ENCODE measurements at places on chromosomes 7 and 10. TPM values are rescaled to one million over a fixed set of nuclear protein-coding genes. Genes with fewer than 3 reads are reported as not detected.

Gene CALN1
- not detected for total RNA-seq

Gene ZC3HAV1L
- total RNA-seq, result 55.2 TPM

Gene SOSTDC1
- not detected for total RNA-seq

Gene ZCWPW1
- 4.3 TPM for total RNA-seq

Gene FAM237B
- not detected for total RNA-seq

Gene MYO1G
- 0.33 TPM for total RNA-seq

Gene BTBD16
- not detected for total RNA-seq

Gene NME8
- total RNA-seq, result not detected

Gene TEX47
- not detected for total RNA-seq

Gene INMT
- total RNA-seq, result not detected

Gene IL2RA
- total RNA-seq, result 0.39 TPM

Gene CNTNAP2
- total RNA-seq, result not detected

Gene LRMDA
- 3.9 TPM for total RNA-seq

Gene PNLIPRP2
- total RNA-seq, result not detected

Gene PTF1A
- total RNA-seq, result 0.79 TPM

Gene ZNF775
- 4.4 TPM for total RNA-seq

Gene ZPBP
- not detected for total RNA-seq

Gene CUZD1
- 0.39 TPM for total RNA-seq

Gene ITIH2
- not detected for total RNA-seq

Gene TUBB8
- total RNA-seq, result not detected

Gene NPC1L1
- total RNA-seq, result not detected

Gene ADARB2
- not detected for total RNA-seq

Gene RHOBTB1
- total RNA-seq, result 58.9 TPM

Gene MYO3A
- total RNA-seq, result not detected

Gene SLC13A4
- not detected for total RNA-seq

Gene SPDYE8
- not detected for total RNA-seq

Gene PANK1
- 5.9 TPM for total RNA-seq

Gene EZH2
- total RNA-seq, result 7.4 TPM

Gene GRB10
- 17.3 TPM for total RNA-seq

Gene EVX1
- not detected for total RNA-seq

Gene WNT2
- total RNA-seq, result 14.5 TPM

Gene ERVW-1
- total RNA-seq, result not detected

Gene ERCC6
- total RNA-seq, result 212 TPM

Gene LIPJ
- total RNA-seq, result not detected

Gene IFIT5
- total RNA-seq, result 13.7 TPM

Gene C10orf105
- total RNA-seq, result not detected

Gene TASOR2
- 75.8 TPM for total RNA-seq
